ENCODE measurements at places on chromosomes 1 and 21.
A peak's percentile ranks its signal among the peaks of the same experiment; 100 is the strongest.

DNA sequence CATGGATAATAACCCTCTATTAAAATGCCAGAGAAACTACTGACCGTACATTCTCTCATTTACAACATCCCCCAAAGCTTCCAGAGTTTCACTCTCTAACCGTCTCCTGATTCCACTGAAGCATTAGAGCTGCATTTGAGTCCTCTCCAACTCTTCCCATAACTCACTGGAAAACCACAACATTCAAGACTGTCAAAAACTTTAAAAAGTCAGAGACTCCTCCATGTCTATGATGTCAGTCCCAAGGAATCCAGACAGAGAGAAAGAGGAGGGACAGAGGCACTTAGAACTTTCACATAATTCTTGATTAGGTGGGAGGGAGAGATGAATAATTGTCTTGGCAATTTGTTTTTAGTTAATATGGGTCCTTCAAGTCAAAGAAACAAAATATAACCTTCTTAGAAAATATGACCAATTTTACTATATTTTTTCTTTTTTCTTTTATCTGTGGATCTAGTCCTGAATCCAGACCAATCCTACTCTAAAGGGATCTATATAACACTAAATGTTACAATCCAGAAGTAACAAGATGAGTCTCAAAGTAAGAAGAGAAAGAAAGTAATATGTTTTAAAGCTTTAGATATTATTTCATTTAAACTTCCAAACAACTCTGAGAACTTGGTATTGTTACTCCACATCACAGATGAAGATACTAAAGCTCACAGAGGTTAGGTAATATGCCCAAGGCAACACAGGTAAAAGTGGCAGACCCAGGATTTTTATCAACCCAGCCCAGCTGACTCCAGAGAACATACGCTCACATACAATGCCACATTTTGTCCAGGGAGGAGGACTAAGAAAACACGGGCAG, 23.8 kb downstream of the OTUD7B start:
- DNase-seq, result peak; percentile 59

- no peak for DNase-seq
These were observed 20.1 kb downstream of the PRKACB start for GRCh38 chr1:84164161-84164560.

- DNase-seq, result no peak
These were observed 32.5 kb upstream of the IVNS1ABP start for GRCh38 chr1:185349556-185349955.

DNA sequence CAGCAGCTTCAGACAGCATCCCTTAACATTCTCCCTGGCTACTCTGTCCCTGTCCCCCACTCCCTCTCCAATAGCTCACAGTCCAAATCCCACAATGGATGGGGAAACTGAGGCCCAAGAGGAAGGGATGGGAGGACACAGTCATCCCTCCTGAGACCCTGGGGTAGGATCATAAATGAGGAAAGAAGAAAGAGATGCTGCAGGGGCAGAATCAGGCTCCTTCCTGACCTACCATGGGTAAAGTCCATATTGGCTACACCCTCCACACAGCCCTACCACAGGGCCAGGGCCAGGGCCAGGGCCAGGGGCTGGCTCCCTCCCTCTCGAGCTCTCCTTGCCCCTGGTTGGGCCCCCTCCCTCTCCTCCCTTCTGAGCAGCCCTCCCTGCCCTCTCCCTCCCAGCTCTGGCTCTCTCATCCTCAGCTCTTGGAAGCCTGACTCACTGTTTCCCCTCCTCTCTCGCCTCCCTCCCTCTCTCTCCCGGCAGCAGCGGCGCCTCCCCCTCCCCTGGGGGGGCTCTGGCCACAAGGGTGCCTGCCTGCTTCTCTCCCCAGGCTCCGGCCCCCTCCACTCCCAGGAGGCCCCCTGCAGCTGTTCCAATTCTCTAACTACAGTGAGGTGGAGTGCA, 4.9 kb downstream of the AHDC1 start:
- DNase-seq, result peak; percentile 67

- no peak for DNase-seq
These were observed 359.1 kb downstream of the S1PR1 start for GRCh38 chr1:101595881-101596374.

- DNase-seq, result peak; percentile 54
These were observed 30.5 kb downstream of the MROH7 start for GRCh38 chr1:54671985-54672608.

DNA sequence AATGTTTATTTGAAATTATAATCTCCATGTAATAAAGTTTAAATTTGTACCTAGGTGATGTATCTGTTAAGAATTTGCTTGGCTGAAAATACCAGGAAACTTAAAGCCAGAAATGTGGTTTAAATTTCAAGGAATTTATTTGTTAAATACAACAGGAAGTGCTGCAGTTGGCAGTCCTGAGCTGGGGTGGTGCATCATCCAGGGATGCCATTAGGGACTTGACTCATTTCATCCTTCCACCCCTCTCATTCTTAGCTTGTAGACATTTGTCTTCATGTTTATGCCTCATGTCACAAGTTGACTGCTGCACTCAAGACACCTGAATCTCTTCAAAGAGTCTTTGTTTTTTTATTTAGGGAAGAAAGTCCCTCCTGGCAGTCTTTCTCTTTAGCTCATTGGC, 175.9 kb downstream of the LHX8 start:
- no peak for DNase-seq

GRCh38 chr1:8147956-8148355, 121.8 kb upstream of the ERRFI1 start:
- no peak for DNase-seq

GRCh38 chr1:227927971-227928741, 19.6 kb downstream of the WNT9A start:
- DNase-seq, result no peak

DNA sequence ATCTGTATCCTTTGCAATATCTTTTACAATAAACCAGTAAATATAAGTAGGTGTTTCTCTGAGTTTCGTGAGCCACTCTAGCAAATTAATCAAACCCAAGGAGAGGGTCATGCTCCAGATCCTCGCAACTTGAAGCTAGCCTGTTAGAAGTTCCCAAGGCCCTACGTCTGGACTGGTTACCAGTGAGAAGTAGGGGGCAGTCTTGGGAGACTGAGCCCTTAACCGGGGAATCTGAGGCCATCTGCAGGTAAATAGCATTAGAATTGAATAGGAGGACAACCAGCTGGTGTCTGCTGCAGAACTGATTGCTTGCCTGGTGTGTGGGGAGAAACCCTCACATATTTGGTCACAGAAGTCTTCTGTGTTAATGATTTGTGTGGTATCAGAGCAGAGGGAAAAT, 190.5 kb downstream of the RYR2 start:
- no peak for DNase-seq

DNA sequence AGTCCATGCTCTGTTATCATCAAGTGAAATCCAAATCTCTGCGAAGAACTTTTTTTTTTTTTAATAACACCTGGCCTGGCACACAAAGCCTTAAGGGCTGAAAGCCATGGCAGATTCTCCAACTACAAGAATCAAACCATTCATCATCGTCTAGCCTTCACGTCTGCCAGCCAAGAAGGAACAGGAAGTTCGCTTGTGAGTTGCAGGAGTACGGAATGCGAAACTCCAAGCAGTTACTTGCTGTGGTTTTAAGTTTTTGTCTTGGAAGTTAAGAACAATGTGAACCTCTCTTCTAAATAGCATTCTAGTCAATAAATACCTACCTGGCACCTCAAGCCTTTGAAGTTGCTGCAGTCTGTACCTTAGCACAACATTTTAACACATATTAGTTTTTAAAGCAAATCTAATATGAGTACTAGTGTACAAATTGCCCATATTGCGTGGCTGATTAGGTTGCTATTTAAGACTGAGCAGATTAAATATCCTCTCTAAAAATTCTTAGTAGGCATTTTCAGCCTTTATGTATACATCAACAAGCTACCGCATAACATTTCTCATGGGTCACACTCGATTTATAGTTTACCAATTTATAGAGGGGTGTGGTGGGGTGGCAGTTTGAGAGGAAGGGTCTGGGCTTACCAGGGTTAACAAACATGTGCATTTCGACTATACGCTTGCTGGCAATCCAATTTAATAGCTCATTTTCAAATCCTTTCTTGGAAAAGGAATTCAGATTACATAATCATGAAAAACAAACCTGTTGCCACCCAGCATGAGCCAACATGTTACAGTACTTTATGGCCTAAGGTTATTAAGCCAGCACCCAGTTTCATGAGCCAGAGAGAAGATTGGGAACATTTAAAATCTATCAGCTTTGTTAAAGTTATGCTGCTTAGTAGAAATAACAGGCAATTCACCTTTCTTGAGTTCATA, 22.2 kb upstream of the PTPN14 start:
- DNase-seq, result no peak

DNA sequence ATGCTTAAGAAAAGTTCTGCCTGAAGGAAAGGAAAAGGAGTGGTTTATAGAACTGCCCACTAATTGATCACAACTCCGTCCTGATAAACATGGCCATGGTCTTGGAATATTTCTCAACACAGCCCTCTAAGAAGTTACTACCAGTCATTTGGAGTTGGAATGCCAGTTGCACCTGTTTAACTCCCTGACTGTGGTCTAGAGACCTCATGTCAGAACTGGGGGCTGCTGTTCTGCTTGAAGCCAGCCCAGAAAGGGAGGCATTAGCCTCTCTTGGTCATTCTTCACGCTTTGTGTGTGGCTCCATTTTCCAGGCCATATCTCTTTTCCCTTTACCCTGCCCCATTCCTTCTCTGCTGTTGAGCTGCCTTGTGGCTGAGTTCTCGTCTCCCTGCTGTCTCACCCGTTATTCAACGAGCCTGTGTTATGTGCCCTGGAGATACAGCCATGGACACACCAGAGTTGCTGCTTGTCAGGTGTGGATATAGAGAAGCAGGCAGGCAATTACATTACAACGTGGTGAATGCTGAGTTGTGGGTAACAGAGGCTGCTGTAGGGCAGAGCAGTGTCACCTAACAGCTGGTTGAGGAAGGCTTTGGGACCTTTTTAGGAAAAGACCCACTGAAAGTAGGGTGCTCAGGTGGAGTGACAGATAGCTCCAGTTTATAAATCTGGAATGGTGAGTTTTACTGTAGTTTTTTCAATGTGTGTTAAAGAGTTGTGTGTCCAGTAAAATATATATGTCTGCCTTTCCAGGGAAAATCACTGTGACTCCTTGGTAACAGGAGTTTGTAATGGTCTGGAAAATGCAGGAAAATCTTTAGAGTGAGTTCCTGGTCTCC, 137.0 kb upstream of the IPO9 start:
- no peak for DNase-seq

DNA sequence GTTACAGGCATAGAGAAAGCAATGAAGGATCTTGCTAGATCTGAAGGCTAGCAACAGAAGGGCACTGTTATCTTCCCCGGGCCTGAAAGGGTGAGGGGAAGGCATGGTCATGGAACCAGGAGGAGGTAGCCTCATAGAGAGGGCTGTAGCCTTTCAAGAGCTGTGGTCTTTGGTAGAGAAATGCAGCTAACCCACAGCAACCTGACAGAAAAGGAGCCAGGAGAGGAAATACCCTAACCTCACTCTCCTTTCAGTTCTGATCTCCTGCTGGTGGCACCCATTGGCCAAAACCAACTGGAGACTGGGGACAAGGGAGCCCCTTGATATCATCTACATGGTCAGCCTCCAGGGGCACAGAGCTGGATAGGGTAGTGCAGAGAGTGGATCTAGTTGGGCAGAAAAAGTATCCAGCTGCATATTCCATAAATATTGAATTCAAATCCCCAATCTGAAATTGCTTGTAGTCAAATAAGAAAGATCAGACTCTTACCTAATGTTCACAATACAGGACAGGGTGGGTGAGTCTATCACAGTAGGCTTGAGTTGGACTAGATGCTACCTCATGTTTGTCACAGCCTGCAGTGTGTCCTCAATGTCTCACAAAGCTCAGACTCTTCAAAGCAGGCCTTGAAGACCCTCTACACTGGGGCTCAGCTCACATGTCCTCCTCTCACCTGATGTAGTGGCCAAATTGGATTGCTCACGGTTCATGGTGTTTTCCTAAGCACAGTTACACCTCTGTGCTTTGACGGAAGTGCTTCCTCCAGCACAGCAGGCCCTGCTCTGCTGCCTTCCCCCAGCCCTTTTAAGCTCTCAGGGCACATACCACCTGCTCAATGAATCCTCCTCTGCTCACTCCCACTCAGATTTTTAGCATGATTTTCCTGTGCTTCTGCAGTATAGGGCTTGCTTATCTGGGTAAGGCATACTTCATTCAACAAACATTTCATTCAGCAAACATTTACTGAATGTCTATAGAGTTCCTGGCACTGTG, 74.1 kb upstream of the JUN start:
- no peak for DNase-seq

- DNase-seq, result no peak
These were observed 108.1 kb downstream of the KAZN start for GRCh38 chr1:14706631-14707030.

GRCh38 chr1:104648269-104648691, 898.6 kb downstream of the AMY1C start:
- peak; percentile 5 for DNase-seq

- no peak for DNase-seq
These were observed 625.9 kb upstream of the PKN2 start for GRCh38 chr1:88058205-88058604.

DNA sequence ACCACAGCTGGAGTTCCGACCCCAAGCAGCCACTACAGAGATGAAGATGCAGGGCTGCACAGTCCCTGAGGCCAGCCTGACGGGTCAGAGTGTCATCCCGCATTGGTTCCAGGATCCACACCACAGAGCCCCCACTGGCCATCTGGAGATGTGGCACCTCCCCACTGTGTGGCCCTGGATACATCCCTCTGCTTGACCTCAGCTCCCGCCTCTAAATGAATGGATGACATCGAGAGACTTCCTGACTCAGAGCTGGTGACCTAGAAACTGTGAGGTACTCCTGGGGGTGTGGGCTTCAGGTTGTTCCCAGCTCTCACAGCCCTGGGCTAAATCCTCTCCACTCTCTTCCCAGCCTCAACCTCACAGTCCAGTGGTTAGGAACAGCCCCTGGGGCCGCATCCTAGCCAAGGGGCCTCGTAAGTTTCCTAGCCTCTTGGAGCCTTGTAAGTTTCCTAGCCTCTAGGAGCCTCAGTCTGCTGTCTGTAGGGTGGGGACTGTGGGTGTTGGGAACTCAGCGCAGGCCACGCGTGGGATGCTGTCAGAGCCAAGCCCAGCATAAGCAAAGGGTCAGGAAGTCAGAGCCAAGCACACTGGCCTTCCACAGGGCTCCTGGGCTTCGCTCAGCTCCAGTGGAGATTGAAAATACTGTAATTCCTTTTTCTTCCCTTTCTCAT, 87.5 kb upstream of the RUNX3 start:
- peak; percentile 74 for DNase-seq

- peak; percentile 34 for DNase-seq
These were observed 25.6 kb downstream of the PADI3 start for GRCh38 chr1:17274186-17275170.

GRCh38 chr1:203056516-203056915, 29.3 kb downstream of the MYOG start:
- no peak for DNase-seq

GRCh38 chr1:42003433-42003832, 84.7 kb upstream of the HIVEP3 start:
- DNase-seq, result no peak
